ENCODE measurements at places on chromosomes 4 and X.

DNA sequence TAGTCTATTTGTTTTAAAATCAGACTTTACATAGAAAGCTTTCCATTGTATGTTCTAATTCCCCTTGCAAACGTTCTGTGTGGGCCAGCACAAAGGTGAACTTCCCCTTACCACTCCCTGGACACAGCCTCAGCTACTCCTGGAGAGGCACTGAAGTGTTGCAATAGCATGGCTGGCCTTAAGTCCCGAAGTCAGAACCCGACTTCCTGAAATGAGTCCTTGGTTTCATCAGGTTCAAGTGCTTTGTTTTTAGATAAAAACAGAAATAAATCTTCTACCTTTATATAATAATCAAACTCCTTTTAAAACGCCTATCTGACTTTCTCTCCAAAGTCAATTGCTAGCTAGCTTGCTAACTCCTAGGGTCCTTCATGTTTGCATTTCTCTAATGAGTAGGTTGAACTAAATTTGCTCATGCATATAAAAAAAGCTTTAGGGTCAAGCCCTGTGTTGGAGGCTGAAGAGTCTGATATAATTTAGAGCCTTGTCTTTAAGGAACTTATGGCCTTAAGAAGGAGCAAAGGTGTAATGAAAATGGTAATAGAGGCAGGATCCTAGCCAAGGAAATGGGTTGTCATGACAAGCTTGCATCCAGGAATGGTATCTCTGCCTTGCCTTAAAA lies 9.0 kb downstream of the BMP3 start:
- no peak for DNase-seq

- no peak for DNase-seq
These were observed 18.4 kb downstream of the IQSEC2 start for GRCh38 chrX:53262918-53263394.

- no peak for DNase-seq
These were observed 178.6 kb downstream of the ADAMTS3 start for GRCh38 chr4:72390409-72390808.

DNA sequence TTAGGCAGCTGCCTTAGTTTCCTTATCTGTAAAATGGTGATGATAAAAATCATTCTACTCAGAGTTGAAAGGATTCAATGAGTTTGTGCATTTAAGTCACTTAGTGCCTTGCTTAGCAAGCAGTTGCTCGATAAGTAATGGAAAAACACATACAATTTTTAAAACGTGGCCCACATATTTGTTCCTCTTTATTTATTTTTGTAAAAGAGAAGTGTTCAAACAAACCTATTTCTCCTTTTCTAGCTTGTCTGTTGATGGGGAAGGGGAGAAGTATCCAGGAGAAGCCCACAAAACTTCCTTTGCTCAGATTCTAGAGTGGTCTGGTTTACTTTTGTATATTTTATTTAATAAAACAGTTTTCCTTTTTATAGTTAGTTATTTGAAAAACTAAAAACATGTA lies 3.3 kb upstream of the HPGDS start:
- no peak for DNase-seq

- DNase-seq = no peak
These were observed 96.1 kb downstream of the ARHGAP24 start for GRCh38 chr4:85571008-85571407.

DNA sequence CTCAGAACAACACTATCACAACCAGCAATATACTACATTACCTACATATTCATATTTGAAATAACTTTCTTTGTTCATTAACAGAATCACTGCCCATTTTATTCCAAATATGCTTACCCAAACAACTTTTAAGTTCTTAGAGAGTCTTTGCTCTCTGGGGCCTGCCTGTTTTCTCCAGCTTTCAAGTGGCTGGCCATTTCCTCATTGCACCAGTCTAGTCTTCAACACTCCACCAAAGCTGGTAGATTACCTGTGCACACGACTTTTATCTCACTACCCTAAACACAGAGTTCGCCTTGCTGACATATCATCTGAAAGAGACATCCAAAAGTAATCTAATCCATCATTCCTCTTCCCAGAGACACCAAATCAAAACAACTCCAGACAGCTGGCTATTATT lies 66.2 kb downstream of the PRDM5 start:
- DNase-seq = no peak

- DNase-seq = no peak
These were observed 28.2 kb downstream of the SEL1L3 start for GRCh38 chr4:25834411-25835107.

GRCh38 chr4:163600727-163601126 lies 106.2 kb downstream of the TMA16 start:
- DNase-seq = no peak

GRCh38 chrX:3029129-3029528 lies 12.1 kb upstream of the ARSF start:
- no peak for DNase-seq

DNA sequence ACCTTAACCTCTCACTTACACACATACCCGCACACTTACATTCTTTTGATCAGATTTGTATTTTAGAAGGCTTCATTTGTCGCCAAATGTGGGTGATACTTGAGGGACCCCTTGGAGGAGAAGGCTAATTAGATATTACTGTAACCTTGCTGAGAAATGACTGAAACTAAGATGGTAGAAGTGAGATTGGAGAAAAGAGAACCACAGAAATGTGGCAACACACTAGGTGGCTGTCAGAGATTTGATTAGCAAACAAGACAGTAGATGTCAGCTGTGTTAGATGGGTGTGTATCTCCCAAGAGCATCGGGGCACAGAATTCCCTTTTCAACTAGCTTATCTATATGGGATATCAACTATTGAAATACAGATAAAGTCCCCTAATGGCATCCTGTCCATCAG lies 149.3 kb upstream of the FABP2 start:
- DNase-seq = no peak

DNA sequence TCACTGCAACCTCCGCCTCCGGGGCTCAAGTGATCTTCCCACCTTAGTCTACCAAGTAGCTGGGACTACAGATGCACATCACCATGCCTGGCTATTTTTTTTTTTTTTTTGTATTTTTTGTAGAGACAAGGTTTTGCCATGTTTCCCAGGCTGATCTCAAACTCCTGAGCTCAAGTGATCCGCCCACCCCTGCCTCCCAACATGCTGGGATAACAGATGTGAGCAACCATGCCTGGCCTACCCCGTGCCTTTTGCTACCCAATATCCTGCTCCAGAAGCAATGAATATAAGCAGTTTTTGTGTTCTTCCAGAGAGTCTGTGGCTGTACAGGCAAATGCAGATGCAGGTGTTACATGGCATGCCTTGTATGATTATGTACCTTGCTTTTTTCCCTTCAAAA lies 50.5 kb downstream of the TBC1D14 start:
- no peak for DNase-seq

GRCh38 chr4:143437937-143438336 lies 75.6 kb upstream of the SMARCA5 start:
- no peak for DNase-seq
